ENCODE measurements at places on chromosomes 5 and 9.

DNA sequence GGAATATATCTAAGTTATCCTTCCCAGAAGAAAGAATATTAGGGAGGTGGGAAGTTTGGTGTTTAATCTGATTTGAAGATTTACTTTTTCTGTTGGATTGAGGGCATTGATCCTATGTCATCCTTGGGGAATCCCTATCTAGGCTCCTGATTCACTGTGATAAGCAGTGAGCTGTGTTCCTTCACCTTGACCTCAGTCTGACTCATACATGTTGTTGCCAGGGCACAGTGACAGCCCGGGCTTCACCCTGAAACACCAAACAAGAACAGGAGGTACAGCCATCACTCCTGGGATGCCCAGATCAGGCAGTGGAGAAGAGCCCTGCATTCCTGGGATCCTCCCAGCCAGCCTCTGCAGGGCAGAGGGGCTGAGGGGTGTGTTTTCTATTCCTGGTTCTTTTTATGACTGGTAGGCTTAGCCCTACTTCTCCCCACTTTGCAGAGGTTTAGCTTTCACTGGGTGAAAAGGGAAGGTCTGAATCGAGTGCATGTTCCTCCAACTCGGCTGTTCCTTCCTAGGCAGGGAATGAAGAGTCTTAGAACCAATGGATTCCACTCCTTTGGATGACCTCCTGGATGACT lies 3.1 kb upstream of the FAM53C start:
- no peak for DNase-seq

DNA sequence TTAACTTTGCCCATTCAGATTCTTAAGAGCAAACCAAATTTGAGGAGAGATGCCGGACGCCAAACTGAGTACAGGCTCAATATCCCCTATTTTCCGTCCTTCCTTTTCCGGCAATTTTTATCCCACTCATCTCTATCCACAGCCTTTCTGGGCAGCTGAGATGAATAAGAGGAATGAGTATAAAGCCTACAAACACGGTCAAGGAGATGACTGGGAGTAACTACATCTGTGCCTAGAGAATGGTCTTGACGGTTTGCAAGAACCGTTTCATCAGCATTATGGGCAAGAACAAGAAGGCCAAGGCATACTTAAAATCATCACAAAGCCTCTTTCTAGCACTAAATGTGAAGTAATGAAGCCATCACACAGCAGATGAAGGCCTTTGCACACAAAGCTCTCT lies 227.3 kb downstream of the DCP2 start:
- no peak for DNase-seq

- DNase-seq: no peak
Observed at GRCh38 chr5:77568082-77568481, 70.4 kb downstream of the OTP start.

GRCh38 chr9:84556556-84556955 lies 113.0 kb upstream of the NTRK2 start:
- no peak for DNase-seq

DNA sequence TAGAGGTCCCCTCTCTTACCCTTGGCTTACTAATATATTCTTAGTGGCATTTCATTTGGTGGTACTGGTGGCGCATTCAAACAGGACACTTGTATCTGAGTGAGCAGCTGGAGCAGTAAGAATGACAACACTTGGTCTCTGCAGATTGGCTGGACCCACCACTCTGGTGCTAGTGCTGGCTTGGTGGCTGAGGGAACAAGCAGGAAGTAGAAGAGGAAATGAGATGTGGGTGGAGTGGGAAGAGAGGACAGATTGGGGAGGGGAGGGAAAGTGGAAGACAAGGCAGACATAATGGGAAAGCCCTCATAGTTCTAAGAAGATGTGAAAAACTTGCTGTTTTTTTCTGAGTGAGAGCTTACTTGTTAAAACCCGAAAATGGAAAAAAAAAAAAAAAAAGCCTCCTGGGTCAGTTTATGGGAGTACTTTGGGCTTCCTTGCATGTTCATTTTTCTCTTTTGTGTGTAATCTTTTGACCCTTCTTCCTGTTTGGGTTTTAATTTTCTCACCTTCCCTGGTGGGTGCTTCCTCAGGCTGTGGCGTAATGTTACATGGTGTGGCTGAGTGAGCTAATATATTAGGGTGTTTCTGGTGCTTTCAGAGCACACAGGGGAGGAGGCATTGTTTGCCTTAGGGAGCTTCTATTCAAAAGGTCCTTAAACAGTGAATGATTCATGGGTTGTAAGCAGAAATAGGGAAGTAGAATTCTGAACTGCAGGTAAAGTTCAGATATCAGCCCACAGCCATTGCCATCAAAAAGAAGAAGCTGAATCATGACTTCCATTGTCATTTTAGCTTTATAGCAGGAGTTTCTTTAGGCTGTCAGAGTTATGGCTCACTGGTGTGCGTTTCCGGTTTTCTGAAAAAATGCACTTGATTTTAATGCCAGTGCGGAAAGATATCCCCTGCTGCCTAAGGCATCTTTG lies 52.3 kb downstream of the TLE4 start:
- DNase-seq: peak; percentile 85

GRCh38 chr5:57172466-57173318 lies 1.2 kb upstream of the GPBP1 start:
- no peak for DNase-seq

DNA sequence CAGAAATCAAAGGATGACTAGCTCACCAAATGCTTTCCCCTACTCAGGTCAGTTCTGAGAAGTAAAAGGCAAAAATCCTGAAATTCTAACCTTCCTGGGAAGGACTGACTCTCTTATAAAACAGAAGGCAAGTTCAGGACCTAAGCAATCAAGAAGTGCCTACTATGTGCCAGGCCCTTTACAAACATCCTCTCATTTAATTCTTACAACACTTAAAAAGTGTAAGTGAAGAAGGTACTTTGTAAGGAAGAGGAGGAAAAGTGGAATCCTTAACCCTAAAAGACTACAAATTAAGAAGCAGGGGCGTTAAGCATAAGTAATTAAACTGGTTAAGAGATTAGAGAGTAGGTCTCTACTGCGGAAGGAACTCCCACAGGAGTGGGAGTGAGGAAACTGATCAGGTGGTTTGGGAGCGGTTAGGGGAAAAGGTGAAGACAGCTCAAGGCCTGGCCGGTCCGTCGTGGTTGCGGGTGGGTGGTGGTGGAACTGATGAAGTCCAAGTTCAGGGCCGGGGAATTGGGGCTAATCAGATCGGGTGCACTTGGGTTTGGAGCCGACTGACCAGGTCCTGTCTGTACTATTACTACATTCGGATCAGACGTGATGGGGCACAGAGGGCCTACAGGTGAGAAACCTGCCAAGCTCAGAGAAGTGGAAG lies 839 bp downstream of the MED27 start:
- no peak for DNase-seq

GRCh38 chr5:179959641-179960040 lies 51.9 kb upstream of the TBC1D9B start:
- DNase-seq: no peak

GRCh38 chr9:77710965-77711648 lies 63.0 kb upstream of the GNA14 start:
- no peak for DNase-seq

DNA sequence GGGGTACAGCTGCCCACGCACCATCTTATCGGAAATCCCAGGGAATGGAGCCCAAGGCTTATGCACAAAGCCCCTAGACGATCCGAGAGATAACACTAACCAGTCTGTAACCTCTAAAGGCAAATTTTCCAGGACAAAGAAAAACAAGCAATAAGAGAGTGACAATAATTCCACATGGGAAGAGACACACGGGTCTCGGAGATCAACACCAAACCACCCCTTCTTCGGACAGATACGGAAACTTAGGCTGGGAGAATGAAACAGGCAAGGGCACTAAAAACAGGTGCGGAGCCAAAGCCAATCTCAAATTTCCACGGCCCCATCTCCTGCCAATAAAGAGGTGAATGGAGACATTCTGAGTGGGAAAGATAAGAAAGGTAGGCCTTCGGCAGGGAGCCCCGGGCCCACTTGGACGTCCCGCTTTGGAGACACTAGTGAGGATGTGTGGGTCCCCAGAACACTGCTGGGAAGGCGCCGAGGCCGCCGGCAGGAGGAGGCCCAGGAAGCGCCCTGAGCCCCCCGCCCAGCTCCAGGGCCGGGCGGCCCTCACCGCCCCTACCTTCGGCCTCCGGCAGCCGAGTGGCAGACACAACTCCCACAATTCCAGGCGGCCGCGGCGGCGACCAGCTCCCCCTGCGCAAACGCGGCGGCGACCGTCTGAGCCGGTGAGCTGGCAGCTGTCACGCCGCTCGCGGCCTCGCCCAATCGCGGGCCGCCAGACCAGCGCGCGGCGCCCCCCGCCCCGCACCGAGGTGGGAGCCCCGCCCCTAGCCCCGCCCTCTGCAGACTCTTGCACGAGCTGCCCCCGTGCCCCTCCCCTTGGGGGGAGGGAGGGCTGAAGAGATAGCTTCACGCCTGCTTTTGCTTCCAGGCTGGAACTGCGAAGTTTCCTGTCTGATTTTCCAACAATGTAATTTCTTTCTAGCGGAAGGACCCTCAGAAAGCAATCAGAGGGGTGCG lies at the start of gene SIL1:
SIL1 (minus strand) TSS at position 659 of the 960 bp plus-strand sequence. CDS start 70,525 bp downstream, outside the sequence.
- peak; percentile 33 for DNase-seq

All from SIG-M5 (cell line).